ENCODE measurements at places on chromosomes 7 and 10. TPM values are rescaled to one million over a fixed set of nuclear protein-coding genes. Genes with fewer than 3 reads are reported as not detected.

- H3K27me3 ChIP-seq, result peaks cover 34% of the 10 kb centered on the region
- no peaks in the 10 kb centered on the region for H3K4me1 ChIP-seq
- H3K27ac ChIP-seq, result no peak overlapping the region
These were observed 12.7 kb downstream of the C10orf71 start for GRCh38 chr10:49311555-49312236.

GRCh38 chr7:101521430-101521925 is 107.6 kb downstream of the MYL10 start:
- no peak overlapping the region for H3K4me3 ChIP-seq
- DNase-seq, result no peak
- H3K27me3 ChIP-seq, result no peaks in the 10 kb centered on the region
- H3K4me1 ChIP-seq, result no peaks in the 10 kb centered on the region
- H3K27ac ChIP-seq, result no peak overlapping the region

DNA sequence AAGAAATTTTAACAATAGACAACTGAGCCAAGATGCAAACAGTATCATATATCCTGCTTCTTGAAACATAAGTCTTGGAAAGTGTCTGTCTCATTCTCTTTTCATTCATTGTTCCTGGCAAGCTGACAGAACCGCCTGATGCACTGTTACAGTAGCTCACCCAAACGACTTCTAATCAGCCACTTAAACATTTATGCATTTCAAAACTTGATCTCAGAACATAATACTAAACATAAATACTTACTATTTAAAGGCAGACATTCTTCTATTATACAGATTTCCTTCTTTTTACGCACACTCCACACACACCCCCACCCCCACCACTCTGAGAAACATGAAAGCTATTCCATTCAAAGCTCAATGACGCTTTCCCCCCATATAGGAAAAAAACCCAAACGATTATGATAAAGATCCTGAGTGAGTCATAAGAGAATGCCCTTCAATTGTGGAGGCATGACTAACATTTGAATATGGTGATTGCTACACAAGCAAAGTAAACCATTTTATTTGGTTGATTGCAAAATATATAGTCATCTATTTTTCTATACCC is 30.5 kb downstream of the SHTN1 start:
- H3K4me3 ChIP-seq, result no peak overlapping the region
- no peaks in the 10 kb centered on the region for H3K27me3 ChIP-seq
- H3K36me3 ChIP-seq, result no peaks in the 10 kb centered on the region
- no peak for DNase-seq

DNA sequence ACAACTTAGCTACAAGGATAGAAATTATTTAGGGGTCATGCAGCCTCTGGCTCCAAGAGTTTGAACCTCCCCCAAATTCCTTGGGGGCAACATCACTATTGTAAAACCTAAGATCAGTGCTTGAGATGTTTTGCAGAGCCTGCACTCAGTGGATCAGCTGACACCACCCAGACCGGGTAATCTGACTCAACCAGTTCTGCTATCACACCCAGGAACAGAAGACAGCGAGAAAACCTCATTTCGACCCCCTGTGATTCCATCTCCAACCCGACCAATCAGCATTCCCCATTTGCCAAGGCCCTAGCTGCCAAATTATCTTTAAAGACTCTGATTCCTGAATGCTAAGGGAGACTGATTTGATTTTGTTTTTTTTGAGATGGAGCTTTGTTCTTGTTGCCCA is 5.2 kb downstream of the TACR2 start:
- no peaks in the 10 kb centered on the region for H3K36me3 ChIP-seq
- H3K27me3 ChIP-seq, result peaks cover 28% of the 10 kb centered on the region
- peaks cover 2% of the 10 kb centered on the region for H3K4me1 ChIP-seq
- no peak overlapping the region for H3K27ac ChIP-seq
- no peak overlapping the region for H3K4me3 ChIP-seq

- DNase-seq, result no peak
- no peak overlapping the region for H3K27ac ChIP-seq
- no peaks in the 10 kb centered on the region for H3K4me1 ChIP-seq
- H3K4me3 ChIP-seq, result no peak overlapping the region
These were observed 21.4 kb downstream of the TMEM196 start for GRCh38 chr7:19752020-19752419.

DNA sequence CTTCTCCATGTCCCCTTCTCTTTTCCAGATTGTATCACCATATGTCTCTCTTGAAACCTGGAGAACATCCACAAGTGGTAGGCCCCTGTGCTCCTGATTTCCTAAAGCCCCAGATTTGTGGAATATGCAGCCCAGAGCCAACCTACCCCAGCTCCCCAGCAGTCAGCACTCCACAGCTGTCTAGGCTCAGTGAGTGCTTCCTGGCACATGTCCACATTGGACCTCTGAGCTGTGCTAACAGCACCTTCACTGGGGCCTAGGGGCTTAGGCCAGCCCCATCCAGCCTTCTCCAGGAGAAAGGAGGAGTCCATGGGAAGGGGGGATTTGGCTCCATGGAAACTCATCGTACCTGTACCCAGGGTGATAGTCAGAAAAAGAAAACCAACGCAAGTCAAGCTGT is 192.7 kb downstream of the FGFR2 start:
- DNase-seq, result no peak
- peak overlapping the region; percentile 93 for H3K27ac ChIP-seq
- no peak overlapping the region for H3K4me3 ChIP-seq

GRCh38 chr7:133529861-133530260 is 277.0 kb downstream of the EXOC4 start:
- DNase-seq, result no peak

DNA sequence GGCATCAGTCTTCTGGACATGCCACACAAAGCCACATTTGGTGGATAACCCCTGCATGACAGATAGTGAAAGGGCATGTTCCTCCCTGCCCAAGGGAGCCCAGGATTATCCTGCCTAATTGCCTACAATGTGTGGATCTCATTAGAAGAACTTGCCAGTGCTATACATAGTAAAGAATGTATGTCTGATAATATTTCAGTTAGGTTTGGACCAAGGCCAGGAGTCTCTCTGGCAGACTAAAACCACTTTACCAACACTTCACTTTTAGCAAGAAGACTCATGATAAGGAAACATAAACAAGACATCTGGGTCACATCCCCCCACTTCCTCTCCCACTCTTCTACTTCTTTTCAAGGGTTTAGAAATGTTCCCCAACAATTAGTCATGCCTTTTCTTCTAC is 196.7 kb downstream of the MTERF1 start:
- peaks cover 6% of the 10 kb centered on the region for H3K36me3 ChIP-seq
- H3K4me1 ChIP-seq, result no peaks in the 10 kb centered on the region
- no peak overlapping the region for H3K4me3 ChIP-seq
- H3K27ac ChIP-seq, result no peak overlapping the region
- H3K27me3 ChIP-seq, result no peaks in the 10 kb centered on the region

DNA sequence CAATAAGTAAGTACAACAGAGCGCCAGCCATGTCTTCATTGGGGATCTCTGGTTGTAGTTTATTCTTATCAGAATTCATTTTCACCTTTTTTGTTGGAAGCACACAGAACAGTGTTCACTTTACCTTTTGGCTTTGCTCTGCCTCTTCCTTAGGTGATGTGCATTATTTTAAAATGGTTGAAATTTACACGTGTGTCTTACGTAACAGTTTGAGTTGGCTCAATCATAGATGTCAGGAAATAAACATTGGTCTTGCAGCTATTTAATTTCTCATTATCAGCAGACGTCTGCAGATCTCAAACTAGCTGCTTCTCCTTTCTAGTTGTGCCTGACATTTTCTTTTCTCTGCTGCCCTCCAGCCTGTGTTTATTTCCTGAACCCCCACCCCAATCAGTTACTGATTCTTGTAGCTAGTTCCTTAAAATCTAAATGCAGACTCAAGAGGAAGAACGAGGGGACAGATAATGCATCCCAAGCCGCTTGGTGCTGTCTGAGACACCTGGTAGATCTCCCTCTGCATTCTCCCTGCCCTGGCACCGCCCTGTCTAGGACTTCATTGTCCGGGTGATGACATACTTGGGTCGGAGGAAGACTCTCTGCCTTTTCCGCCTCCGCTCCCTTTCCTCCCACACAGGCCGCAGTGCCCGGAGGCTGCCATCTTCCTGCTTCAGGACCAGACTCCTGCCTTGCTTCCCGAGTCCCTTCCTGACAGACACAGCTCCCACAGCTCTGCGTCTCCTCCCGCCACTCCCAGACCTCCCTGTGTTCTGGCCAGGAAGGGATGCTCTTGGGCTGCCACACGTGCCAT is 108.2 kb downstream of the ANKRD61 start:
- peak overlapping the region; percentile 9 for H3K27ac ChIP-seq
- no peak for DNase-seq
- peaks cover 20% of the 10 kb centered on the region for H3K36me3 ChIP-seq
- no peaks in the 10 kb centered on the region for H3K27me3 ChIP-seq
- no peaks in the 10 kb centered on the region for H3K4me1 ChIP-seq

- H3K4me1 ChIP-seq, result peaks cover 20% of the 10 kb centered on the region
- H3K4me3 ChIP-seq, result no peak overlapping the region
- H3K27me3 ChIP-seq, result no peaks in the 10 kb centered on the region
- peaks cover 6% of the 10 kb centered on the region for H3K36me3 ChIP-seq
These were observed 733.4 kb downstream of the MAGI2 start for GRCh38 chr7:78720066-78720465.

DNA sequence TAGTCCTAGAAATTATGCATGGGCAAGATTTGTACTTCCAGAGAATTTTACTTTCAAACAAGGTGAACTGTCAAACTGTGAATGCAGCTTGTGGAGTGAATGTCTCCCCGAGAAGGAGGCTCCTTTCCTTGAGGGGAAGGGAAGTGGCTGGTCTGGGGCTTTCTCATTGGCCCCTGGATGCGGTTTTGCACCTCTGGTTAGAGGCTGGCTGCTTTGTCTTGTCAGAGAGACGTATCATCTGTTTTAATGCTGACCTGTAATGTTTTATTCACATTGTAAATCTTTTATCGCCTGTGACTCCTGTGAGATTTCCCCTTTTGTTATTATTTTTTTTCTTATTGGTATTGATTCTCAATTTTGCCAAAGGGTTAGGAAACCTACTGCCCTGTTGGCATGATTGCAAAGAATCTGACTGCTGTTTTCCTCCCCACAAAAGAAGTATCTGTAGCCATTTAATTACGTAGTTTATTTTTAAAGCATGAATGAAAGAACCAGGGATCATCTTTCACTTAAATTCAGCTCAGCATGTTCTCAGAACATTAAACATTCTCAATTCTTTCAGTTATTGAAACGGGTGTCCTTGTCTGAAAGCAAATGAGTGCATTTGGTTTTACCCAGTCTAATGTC is 238.3 kb upstream of the NFE2L3 start:
- no peak overlapping the region for H3K4me3 ChIP-seq
- DNase-seq, result no peak
- no peak overlapping the region for H3K27ac ChIP-seq
- no peaks in the 10 kb centered on the region for H3K36me3 ChIP-seq
- peaks cover 8% of the 10 kb centered on the region for H3K4me1 ChIP-seq

GRCh38 chr7:103297837-103298179 is 573 bp downstream of the PMPCB start:
- peak overlapping the region; percentile 77 for H3K4me3 ChIP-seq
- no peak for DNase-seq
- peaks cover 3% of the 10 kb centered on the region for H3K27me3 ChIP-seq
- peaks cover 13% of the 10 kb centered on the region for H3K4me1 ChIP-seq

DNA sequence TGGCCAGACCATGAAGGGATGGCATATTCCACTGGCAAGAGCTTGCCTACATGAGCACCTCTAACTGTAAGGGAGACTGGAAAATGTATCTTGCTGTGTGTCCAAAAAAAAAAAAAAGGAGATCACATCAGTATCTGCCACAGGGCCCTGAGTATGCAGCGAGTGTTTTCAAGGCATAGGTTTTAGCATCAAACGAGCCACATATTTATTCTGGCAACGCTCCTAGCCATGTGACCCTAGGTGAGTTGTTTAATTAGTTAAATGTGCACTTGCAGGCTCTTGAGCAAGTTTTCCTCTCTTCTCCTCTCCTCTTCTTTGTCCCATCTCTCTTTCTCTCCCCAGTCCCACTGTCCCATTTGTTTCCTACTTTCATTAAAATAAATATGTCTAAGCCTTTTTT is 428.7 kb upstream of the AKR1E2 start:
- H3K27me3 ChIP-seq, result no peaks in the 10 kb centered on the region
- no peaks in the 10 kb centered on the region for H3K36me3 ChIP-seq
- H3K4me3 ChIP-seq, result no peak overlapping the region

- DNase-seq, result no peak
- H3K27me3 ChIP-seq, result peaks cover 16% of the 10 kb centered on the region
- peaks cover 2% of the 10 kb centered on the region for H3K4me1 ChIP-seq
- H3K27ac ChIP-seq, result no peak overlapping the region
- no peaks in the 10 kb centered on the region for H3K36me3 ChIP-seq
These were observed 213.8 kb downstream of the DNAJB6 start for GRCh38 chr7:157550300-157551275.

DNA sequence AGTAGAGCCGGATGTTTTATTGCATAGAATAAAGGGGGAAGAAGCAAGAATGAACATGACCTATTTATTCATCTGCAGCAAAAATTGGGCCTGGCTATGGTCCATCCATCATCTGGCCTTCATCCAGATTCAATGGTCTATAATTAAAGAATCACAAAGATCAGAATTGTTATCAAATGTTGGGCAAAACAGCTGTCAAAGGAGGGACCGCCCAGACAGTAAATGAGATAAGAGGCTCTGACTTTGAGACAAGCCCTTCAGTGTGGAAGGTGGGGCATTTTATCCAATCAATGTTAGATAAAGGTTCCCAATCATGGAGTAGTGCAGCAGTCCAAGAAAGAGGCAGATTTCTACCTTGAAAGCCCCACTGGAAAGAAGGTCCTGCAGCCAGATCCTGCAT is 153.5 kb downstream of the PARD3 start:
- H3K27me3 ChIP-seq, result no peaks in the 10 kb centered on the region
- H3K27ac ChIP-seq, result no peak overlapping the region
- H3K36me3 ChIP-seq, result no peaks in the 10 kb centered on the region
- H3K4me3 ChIP-seq, result no peak overlapping the region

GRCh38 chr10:116766837-116767634 is 24.7 kb upstream of the HSPA12A start:
- H3K4me1 ChIP-seq, result no peaks in the 10 kb centered on the region
- peaks cover 23% of the 10 kb centered on the region for H3K27me3 ChIP-seq
- DNase-seq, result no peak
- H3K27ac ChIP-seq, result no peak overlapping the region

- no peaks in the 10 kb centered on the region for H3K4me1 ChIP-seq
- H3K36me3 ChIP-seq, result no peaks in the 10 kb centered on the region
- DNase-seq, result no peak
- H3K27me3 ChIP-seq, result peaks cover 3% of the 10 kb centered on the region
These were observed 195.5 kb downstream of the CREB5 start for GRCh38 chr7:28607855-28608193.

DNA sequence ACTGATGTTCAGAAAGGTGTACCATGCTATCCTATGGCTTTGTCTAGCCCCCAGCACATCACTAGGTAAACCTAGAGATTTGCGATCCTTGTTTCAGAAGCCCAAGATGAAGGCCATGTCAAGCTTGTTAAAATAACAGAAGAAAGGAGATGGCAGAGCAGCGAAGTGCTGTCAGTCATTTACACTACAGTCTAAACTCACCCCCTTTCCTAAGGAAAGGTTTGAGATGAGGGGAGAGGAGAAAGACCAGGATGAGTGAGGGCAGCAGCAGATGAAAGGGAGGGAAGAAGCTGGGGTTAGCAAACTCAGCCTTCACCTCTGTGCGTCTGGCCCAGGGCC is 74.8 kb downstream of the PROSER2 start:
- H3K36me3 ChIP-seq, result no peaks in the 10 kb centered on the region
- no peaks in the 10 kb centered on the region for H3K27me3 ChIP-seq
- DNase-seq, result no peak
- H3K27ac ChIP-seq, result peak overlapping the region; percentile 86
- H3K4me1 ChIP-seq, result peaks cover 6% of the 10 kb centered on the region
- no peak overlapping the region for H3K4me3 ChIP-seq

Gene AP3M1
- total RNA-seq, result 51.7 TPM

Gene BTBD16
- not detected for total RNA-seq

Gene HTRA1
- total RNA-seq, result 3.5 TPM

Gene PON3
- total RNA-seq, result not detected

Gene TUBGCP2
- total RNA-seq, result 77.0 TPM

Gene CALML3
- not detected for total RNA-seq

Gene ARHGEF35
- total RNA-seq, result 17.3 TPM
